ENCODE measurements at places on chromosomes 5 and 9.

GRCh38 chr5:155530046-155530445, 516.5 kb downstream of the KIF4B start:
- DNase-seq, result no peak

DNA sequence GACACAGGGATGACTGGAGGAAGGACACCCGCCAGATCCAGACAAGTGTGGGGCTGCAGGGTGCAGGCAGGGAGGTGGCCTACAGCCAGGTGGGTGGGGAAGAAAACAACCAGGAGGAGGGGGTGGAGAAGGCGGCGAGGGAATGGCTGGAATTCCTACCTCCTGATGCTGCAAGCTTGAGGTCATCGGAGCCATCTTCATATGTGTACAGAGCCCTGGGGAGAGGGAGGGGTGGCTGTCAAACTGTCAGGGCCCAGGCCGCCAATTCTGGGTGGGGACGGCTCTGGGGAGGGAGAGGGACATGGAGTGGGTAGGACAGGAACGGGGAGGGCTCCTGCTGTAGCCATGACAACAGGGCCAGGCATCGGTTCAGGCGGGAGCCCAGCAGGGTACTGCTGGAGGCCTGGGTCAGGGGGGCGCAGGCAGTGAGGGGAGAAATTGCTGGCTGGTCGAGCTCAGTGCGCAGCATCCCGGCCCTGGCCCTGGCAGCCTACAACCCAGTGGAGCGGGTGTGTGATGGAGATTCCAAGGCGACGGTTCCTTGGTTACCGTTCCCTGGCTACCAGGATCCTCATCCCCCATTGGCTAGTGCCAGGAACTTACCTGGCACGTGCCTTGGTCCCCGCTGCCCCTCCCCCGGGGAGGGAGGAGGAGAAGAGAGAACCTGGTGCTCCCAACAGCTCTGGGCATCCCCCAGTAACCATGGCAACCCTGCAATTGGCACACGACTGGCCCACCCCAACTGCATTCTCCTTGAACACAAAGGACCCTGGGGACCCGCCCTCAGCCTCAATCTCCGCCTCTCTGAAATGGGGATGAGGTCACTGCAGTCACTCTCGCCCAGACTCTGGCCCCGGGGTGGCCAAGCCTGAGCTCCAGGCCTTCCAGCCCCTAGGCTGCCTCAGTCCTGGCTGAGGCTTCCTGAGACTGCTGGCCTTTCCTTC, 4.5 kb downstream of the DBN1 start:
- no peak for DNase-seq

DNA sequence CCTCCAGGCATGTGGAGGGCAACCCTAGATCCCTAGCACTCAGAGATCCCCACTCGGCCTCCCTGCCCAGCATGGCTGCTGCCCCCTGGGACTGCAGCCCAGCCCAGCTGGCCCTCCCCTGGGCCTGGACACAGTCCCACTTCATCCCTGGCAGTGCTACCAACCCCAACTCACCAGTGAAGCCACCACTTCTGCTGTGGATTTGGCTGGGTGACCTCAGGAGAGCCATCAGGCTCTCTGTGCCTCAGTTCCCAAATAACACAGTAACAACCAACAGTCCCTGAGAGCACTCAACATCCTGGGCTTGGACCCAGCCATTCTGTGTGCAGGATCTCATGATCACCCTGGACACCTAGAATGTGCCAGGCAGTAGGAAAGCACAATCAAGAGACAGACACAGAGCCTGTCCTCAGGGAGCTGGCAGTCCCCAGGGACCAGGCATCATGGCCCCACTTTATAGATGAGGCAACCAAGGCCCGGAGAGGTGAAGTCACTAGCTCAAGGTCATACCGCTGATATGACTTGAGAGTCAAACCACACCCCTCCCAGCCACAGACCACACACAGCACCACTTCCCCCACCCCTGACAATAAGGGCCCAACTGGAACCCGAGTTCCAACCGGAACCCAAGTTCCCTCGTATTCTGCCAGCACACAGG, 4.7 kb upstream of the PSMB7 start:
- DNase-seq, result no peak

- DNase-seq, result no peak
Measured at GRCh38 chr9:23563517-23563916, 262.5 kb downstream of the ELAVL2 start.

- DNase-seq, result no peak
Measured at GRCh38 chr9:88692827-88693226, 157.8 kb downstream of the NXNL2 start.

DNA sequence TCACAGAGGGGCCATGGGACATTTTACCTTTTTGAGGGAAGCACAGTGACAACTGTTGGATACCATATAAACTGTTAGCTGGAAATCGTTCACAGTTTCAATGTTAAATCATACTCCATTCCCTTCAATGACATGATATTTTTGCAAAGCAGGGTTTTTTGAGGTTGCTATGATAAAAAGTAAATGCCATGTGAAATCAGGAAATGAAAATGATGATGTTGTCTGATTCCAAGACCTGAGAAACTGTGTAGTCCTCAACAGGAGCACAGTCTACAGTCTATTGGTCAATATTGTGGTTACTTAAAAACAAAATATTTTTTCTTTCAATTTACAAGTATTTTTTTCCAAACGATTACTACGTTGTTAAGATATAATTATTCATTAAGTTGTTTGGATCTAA, 24.0 kb upstream of the ADAM19 start:
- DNase-seq, result no peak

GRCh38 chr9:134666831-134667230, 25.2 kb downstream of the COL5A1 start:
- no peak for DNase-seq

DNA sequence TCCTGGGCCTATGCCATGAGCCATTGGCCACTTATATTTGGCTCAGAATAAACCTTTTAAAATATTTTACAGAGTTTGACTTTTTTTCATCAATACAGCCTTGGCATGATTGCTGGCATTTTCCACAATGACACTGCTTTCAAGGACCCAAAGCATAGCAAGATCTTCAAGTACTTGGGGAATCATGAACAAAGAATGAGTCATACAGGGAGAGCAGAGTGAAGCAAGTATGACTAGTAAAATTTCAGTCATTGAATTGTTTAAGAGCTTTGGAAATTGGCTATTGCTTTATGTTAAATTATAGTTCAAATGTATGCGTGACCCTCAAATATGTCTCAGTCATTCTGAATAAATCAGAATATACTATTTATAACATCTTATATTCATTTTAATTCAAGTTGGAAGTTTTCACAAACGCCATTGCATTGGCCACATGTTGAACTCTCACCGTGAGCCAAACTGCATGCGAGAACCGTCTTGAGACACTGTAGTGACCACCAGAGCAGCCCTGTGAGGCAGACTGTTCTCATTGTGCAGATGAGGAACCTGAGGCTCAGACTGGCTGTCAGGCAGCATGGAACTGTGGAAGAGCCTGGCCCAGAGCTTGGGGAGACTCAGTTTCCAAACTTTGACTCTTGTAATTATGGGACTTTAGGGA, 52.9 kb downstream of the GDNF start:
- DNase-seq, result no peak

DNA sequence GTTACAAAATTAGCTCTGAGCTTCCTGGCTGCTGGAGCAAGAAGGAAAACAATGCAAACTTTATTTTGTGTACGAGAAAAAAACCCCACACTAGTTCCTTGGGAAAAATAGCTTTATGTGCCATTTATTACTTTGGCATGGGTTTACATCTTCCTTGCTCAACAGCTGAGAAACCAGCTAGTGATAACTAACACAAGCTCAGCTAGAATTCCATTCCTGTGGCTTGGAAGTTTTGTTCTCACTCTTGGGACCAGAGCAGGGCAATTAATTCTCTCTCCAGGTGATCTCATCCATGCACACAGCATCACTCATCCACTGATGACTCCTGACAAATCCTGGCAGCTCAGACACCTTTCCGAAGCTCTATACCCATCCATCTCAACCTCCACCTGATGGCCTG, 104.1 kb downstream of the CRB2 start:
- no peak for DNase-seq

DNA sequence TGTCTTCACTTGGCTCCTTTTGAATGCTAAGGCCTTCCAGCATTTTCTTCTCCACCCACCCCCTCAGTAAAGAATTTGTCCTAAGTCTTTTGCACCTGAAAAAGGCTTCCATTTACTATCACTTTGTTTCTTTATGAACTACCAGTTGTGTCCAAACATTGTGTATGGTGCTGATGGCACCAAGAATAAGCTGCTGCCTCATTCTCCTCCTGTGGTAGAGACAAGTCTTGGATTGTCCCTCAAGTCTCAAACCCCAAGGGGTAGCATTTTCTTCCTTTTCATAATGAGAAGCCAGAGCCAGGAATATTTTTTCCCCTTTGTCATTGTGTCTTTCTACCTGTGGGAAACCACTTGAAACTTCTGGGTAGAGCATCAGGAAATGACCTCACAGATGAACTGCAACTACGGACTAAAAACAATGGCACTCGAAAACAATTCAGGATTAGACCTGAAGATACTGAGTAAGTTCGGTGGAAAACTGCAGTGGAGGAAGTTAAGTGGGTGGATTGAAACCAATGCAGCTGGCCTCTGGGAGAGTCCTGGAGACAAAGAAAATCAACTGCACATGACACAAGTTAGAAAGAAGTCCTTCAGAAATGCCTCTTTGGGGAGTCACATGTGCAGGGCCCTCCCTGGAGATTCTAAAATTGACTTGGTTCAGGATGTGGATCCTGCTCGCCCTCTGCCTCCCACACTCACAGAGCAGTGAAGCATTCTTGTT, 80.5 kb downstream of the SH3RF2 start:
- no peak for DNase-seq
